GM18507 (cell line): ENCODE measurements at places on chromosomes 2 and 18.

- DNase-seq, result no peak
Observed at GRCh38 chr2:32787207-32787606, 159.4 kb downstream of the TTC27 start.

DNA sequence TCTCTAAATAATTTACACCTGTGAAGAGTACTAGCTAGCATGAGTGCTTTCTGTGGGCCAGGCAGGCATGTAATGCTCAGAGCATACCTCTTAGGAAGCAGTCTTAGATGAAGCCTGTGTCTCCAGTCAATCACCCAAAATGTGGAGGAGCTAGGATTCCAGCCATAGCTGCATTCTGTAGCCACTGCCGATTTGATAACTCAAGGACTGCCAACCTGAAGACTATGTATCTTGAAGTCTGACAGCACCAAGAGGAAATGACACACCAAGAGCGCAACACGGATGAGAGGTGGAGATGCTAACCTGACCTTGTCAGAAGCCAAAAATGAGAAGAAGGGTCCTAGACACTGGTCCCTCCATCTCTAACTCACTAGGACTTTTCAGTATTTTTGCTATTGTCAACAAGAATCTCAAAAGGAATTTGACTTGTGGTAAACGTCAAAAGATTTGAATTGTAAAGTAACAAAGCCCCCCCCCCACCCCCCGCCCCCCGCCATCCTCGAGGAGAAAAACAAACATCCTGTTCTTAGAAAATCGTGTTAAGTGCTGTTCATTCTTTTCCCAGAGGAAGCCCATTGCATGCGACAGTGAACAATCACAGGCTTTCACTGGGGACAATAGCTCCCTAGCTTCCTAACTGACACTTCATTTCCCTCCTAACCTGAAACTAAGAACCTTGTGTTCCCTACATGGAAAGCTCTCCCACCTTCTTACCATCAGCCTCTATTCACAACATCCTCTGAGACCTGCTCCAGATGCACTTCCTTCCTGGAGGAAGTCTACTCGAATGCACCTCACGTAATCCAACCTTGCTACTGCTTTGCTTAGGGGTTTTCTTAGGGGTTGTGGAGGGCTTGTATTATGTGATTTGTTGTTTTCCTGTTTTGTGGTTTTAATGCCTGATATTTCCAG lies 14.7 kb downstream of the CDC42EP3 start:
- no peak for DNase-seq

GRCh38 chr2:155368934-155369333 lies 670.4 kb downstream of the KCNJ3 start:
- DNase-seq, result no peak

DNA sequence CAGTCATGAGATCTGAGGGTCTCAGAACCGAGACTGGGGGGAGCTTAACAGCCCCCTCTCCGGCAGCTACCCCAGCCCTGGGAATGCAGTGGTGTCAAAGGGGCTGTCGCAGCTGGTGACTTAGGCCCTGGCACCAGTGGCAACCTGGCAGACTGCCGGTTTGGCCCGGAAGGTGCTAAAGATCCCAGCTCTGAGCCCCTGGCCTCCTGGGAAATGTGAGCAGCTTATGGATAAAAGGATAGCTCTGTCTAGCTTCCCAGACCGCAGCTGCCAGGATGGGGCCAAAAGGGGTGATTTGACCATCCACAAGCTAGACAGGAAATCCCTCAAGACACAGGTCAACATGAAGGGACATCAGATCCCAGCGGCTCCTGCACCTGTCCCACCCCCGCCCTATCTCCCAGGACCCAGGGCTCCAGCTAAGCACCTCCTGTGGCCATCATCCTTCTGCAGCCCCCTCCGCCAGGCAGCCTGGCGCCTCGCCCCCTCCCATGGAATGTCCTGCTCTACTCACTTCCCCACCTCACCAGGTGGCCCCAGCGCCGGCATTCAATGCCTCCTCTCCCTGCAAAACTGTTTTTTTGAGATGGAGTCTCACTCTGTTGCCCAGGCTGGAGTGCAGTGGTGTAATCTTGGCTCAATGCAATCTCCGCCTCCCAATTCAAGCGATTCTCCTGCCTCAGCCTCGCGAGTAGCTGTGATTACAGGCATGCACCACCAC lies 33.2 kb upstream of the EFHD1 start:
- DNase-seq, result no peak

GRCh38 chr2:125086313-125087184 lies 1061.5 kb downstream of the CNTNAP5 start:
- no peak for DNase-seq

GRCh38 chr2:157261199-157261782 lies 3.8 kb downstream of the GALNT5 start:
- DNase-seq, result no peak

- DNase-seq, result no peak
Observed at GRCh38 chr2:160175169-160176134, 24.6 kb downstream of the ITGB6 start.

DNA sequence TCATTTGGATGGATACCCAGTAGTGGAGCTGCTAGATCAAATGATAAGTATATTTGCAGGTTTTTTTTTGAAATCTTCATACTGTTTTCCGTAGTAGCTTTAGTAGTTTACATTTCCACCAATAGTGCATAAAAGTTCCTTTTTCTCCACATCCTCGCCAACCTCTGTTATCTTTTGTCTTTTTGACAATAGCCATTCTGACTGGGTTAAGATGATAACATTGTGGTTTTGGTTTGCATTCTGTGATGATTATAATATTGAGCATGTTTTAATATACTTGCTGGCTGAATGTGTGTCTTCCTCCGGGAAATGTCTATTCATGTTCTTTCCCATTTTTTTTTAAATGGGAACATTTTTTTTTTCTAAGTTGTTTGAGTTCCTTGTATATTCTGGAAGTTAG lies 260.0 kb downstream of the GULP1 start:
- DNase-seq, result no peak

GRCh38 chr2:227772932-227773331 lies 27.2 kb downstream of the SCYGR8 start:
- no peak for DNase-seq

GRCh38 chr2:197191940-197192322 lies 118.6 kb downstream of the ANKRD44 start:
- DNase-seq, result no peak

DNA sequence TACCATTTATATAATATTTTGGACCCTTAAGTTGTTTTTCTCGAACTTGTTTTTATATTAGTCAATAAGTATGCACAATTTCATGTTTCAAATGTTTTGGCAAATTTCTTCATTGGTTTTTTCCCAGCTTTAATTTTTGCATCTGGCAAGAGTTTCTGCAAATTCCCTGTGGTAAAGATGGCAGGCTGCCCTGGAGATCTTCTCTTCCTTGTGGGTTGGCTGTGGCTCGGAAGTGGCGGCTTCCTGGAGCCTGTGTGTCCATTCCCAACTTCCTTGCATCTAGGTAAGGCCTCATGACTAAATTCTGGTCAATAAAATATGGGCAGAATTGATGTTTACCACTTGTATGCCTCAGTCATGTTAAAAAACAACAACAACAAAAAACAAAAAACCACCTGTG lies 818.6 kb downstream of the EPHA4 start:
- no peak for DNase-seq

GRCh38 chr2:199829628-199830027 lies 21.4 kb downstream of the FTCDNL1 start:
- DNase-seq, result no peak

DNA sequence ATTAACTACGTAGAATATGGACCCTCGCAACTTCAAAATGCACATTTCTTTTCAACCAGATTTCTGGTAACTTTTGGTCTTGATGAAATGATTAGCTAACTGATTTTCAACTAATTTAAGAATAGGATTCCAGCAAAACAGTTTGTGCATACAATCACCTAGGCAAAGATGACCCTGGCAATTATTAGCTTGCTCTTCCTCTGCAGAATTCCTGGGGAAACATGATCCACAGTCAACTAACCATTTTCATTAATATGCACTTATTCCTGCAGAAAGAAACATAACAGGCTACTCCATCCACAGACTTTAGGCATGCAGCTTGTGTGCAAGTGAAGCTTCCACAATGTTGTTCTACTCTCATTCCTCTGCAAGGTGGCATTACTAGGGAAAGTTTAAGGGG lies 1150.8 kb upstream of the FANCL start:
- no peak for DNase-seq

DNA sequence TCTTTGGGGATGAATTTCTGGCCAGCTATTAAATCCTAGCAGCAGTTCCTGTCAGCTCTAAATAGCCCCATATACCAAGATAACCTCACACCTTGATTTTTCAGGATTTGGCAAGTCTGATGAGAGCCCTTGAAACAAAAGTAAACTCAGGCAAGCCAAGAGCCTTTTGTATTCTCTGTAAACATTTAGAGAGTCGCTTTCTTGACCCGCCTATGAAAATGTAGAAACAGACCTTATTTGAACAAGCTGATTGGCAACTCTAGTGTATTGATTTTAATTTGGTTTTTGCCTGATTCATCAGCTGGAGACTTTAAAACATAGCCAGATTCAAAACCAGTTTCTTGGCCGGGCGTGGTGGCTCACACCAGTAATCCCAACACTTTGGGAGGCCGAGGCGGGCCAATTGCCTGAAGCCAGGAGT lies 43.4 kb downstream of the CABLES1 start:
- no peak for DNase-seq

- no peak for DNase-seq
Observed at GRCh38 chr2:85579266-85579935, 2.0 kb downstream of the VAMP8 start.

- DNase-seq, result no peak
Observed at GRCh38 chr18:62201870-62202269, 14.8 kb downstream of the RELCH start.

GRCh38 chr2:212905640-212906201 lies 245.7 kb downstream of the IKZF2 start:
- DNase-seq, result no peak

GRCh38 chr2:207131594-207131993 lies 34.2 kb downstream of the KLF7 start:
- no peak for DNase-seq

GRCh38 chr2:127347734-127348392 lies 39.9 kb downstream of the MAP3K2 start:
- DNase-seq, result no peak

DNA sequence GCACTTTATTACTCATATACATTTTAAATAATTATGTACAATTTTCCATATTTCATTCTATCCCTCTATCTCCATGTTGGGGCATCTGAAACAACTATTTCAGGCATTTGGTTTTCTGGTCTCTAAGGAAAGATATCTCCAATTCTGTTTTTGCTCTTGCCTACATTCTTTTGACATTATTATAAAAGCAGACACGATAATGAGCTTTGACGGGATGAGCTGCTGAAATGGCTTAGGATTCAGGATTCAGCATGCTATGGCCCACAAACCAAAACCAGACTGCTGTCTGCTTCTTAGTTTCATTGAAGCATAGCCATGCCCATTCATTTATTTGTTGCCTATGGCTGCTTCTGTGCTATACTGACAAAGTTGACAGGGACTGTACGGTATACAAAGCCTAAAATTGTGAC lies 42.7 kb upstream of the GLS start:
- no peak for DNase-seq

DNA sequence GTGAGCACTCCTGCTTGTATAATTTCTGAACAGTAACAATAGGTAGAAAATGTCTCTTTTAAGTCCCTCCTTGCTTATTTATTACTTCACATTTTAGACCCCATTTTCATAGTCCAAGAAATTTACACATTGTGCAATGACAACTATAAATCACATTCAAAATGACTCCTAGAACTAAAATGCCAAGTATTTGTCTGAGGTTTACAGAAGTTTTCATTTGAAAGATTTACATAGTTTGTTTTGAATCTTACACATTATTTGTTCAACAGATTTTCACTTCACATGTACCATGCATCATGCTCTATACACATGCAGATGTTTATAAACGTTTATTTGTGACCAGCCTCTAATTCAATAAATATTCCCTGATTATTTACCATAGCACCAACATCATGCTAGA lies 15.7 kb upstream of the TRIB2 start:
- no peak for DNase-seq

- DNase-seq, result no peak
Observed at GRCh38 chr2:54473851-54474250, 17.7 kb downstream of the SPTBN1 start.

DNA sequence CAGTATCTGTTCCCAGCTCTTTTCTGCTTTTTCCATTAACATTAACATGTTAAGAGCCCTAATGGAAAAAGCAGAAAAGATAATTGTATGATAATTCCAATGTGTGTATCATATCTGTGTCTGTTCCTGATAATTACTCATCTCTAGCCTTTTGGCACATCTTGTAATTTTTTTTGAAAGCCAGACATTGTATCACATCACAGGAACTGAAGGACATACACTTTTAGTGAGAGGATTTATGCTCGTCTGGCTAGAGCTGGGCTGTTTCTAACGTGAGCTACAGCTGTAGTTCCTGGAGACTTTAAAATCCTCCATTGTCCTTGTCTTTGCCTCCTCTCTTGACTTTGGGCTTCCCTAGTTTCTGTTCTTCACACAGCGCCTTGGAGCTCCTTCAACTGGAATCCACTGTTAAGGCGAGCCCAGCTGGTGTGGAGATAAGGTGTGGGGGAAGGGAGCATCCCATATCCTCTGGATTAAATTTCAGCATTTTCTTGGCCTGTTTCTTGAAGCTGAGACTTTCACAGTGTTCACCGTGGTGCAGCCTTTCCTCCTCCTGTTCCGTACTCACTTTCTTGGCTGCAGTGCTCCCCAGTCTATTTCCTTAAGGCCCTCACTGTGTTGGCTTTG lies 211.5 kb downstream of the GALR1 start:
- DNase-seq, result no peak

- no peak for DNase-seq
Observed at GRCh38 chr2:210035679-210036078, 33.2 kb downstream of the RPE start.

DNA sequence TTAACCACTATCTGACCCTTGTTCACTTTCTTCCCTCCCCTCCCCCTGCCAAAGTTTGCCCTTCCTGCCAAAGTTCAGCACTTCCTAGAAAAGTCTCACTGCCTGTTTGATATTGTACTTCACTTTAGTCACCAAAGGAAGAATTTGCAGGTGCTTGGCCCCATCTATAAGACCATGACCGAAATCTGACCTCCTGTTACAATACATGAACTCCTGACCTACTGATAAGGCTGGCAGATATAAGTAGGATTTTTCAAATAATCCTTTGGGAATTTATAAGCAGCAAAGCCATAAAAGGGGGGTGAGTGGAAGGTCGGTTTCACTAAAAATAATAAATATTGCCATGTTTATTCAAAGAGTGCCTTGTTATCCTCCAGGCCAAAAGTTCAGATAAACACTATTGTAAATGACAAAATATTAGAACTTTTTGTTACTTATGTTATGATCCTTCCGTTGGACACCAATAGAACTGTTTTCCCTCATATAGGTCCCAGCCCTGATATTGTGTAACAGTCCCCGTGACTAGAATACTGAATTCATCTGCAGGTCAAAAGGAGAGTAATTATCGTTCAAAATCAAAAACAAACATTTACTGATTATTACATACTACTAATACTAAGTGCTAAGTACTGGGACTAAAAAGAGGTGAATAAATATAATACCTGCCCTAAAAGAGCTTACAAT lies 277.6 kb downstream of the EXOC6B start:
- DNase-seq, result no peak

- DNase-seq, result no peak
Observed at GRCh38 chr2:112642966-112643365, 2.8 kb upstream of the SLC20A1 start.
